ENCODE measurements at places on chromosomes 1 and 21. TPM values are rescaled to one million over a fixed set of nuclear protein-coding genes. Genes with fewer than 3 reads are reported as not detected.

The HSPB7 gene
- total RNA-seq: not detected

The CNR2 gene
- not detected for total RNA-seq

The IRF6 gene
- total RNA-seq: 2.9 TPM

The SLC16A4 gene
- 1.4 TPM for total RNA-seq

The GNAT2 gene
- total RNA-seq: not detected

The XPR1 gene
- 40.3 TPM for total RNA-seq

The AXDND1 gene
- not detected for total RNA-seq
